Fibroblast of villous mesenchyme (primary cell): ENCODE measurements at places on chromosomes 6 and 20. TPM values are rescaled to one million over a fixed set of nuclear protein-coding genes. Genes with fewer than 3 reads are reported as not detected.

HLA-DPA1 gene
- 0.43 and 0.97 TPM in 2 replicates for total RNA-seq

LY6G6D gene
- not detected in 2 replicates for total RNA-seq

RAET1L gene
- not detected in 2 replicates for total RNA-seq

FNDC11 gene
- 0.86 and 0.97 TPM in 2 replicates for total RNA-seq

CYP21A2 gene
- total RNA-seq = under 0.01 TPM in 2 replicates

RFX6 gene
- not detected in 2 replicates for total RNA-seq

MAP7 gene
- total RNA-seq = 0.64 and 1.3 TPM in 2 replicates

AGPAT1 gene
- 21.9 and 30.2 TPM in 2 replicates for total RNA-seq

EDEM2 gene
- 27.7 and 37.6 TPM in 2 replicates for total RNA-seq

CYP24A1 gene
- not detected in 2 replicates for total RNA-seq

NNAT gene
- 1.3 and 1.6 TPM in 2 replicates for total RNA-seq

POLR1C gene
- total RNA-seq = 28.5 and 35.8 TPM in 2 replicates

PABPC1L gene
- total RNA-seq = 10.8 and 11.0 TPM in 2 replicates

MICB gene
- total RNA-seq = 15.5 and 30.7 TPM in 2 replicates

SDC4 gene
- 129 and 178 TPM in 2 replicates for total RNA-seq

HLA-DRB1 gene
- not detected in 2 replicates for total RNA-seq

SLC22A16 gene
- total RNA-seq = not detected in 2 replicates

- DNase-seq = no peak
Observed at GRCh38 chr6:109466212-109466923, 10.8 kb upstream of the MICAL1 start.

- no peak for DNase-seq
Observed at GRCh38 chr20:36313476-36313875, 7.3 kb downstream of the DLGAP4 start.

DNA sequence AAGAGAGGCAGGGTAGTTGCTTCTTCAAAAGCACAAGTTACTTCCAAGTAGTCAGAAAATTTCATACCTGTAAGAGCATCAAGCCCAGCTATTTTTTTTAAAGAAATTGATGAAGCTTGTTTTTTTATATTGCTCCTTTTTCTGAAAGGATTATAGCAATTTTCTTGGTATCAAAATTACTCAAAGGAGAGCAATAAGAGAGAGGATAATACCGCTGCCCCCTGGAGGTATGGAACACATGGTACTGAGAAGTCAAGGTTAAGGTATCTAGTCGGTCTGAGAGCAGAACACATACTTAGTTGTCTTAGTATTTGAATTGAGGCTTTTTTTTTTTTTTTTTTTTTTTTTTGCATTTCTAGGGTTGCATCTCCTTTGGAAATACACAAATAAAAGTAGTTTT lies 59.4 kb downstream of the ADGRF5 start:
- no peak for DNase-seq

- DNase-seq = no peak
Observed at GRCh38 chr6:107129370-107129925, 14.1 kb upstream of the BEND3 start.

- DNase-seq = no peak
Observed at GRCh38 chr6:90467546-90467945, 119.3 kb downstream of the MAP3K7 start.

DNA sequence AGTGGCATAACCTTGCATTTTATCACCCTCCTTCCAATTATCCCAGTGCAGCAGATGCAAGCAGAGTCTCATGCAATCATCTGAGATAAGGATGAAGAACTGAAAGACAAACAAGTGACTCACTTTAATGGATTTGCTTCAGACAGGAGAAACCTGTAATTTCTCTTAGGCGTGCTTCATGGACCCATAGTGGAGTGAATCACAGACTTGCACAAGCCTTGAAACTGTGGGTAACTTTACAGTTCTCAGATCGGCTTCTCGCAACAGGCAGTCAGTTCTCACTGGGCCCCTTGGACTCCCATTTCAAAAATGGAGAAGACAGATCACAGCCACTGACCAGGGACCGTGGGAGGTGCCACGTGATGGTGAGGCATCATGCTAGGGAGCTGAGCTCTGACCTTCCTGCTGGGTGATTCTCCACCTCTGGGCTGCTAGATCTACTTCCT lies at the start of gene ADGRF4:
ADGRF4 (plus strand) TSS at position 239 of the 446 bp plus-strand sequence. CDS start 8,666 bp downstream, outside the sequence.
- DNase-seq = peak; percentile 68

DNA sequence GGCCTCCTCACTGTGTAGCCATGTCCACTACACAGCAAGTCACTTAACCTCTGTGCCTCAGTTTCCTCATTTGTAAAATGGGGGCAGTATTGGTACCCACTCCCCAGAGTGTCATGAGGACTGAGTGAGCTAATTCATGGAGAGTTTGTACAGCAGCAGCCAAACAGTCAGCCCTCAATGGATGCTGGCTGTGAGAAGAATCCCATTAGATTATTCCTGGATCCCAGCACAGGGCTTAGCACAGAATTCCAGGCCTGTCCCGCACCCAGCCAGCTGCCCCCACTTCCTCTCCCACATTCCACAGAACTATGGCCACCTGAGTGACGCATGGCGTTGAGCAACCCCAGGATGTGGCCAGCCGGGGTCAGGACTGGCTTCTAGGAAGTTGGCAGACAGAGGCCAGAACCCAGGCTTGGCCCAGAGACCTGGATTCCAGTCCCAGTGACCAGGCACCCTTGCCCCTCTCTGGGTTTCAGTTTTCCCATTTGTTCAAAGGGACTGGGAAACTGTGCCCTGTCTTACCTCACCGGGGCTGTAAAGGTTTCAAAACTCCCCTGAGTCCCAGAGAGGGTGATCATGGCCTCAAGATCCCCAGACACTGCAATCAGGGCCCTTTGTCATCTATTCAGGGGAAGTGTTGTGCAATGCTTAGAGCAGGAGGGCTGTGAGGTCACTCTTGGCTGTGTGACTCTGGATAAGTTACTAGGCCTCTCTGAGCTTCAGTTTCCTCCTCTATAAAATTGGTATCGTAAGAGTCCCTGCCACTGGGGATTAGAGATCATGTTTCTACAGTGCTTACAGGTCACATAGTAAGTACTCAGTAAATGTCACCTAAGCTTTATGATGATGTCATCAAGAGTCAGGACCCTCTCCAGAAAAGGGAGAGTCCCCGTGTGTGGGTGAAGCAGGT lies 3.0 kb upstream of the TGM2 start:
- DNase-seq = peak; percentile 98

GRCh38 chr20:40489886-40490285 lies 199.2 kb downstream of the MAFB start:
- DNase-seq = no peak

DNA sequence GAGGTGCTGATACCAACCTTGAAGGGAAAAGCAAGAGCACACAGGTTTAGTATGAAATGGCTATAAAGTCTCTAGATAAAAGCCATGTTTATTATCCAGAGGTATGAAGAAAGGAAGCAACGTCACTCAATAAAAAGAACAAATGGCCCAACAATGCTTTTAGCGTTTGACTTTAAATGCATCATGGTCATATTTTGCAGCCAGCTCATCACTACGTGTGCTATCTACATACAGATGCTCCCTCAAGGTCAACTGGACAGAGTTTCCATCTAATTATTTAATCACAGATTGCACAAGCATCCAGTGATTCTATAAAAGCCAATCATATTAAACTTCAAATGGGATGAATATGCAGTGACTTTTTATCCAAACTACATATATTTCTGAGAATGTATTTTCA lies 127.6 kb upstream of the SYNDIG1 start:
- DNase-seq = no peak

DNA sequence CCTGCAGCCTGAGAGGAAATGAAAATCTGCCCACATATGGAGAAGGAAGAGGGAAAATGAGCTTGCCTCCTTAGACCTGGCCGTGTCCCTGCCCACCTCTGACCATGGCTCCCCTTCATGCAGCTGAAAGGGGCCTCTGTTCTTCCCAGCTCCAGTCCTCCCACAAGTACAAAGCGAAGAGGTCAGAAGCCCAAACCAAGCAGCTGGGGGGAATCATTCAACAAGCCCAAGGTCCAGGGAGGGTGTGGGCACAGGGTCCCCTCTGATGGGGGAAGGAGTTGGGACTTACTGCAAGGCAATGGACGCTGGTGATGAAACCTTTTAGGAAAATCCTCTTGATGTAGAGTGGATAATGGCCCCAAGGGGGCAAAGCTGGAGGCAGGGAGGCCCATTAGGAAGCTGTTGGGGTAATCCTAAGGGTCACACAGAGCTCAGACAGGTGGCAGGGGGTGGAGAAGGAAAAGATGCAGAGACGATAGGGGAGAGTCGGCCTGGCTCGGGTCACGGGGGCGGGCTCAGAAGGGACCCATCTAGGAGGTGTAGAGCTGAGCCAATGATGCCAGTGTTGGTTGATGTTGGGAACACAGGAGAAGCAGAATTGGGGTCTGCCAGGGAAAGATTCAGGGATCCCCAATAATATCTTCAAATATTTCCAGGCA lies 16.1 kb upstream of the GRM4 start:
- DNase-seq = no peak

GRCh38 chr6:25318589-25318988 lies 39.4 kb downstream of the CARMIL1 start:
- no peak for DNase-seq

GRCh38 chr20:41052742-41053419 lies 24.3 kb downstream of the TOP1 start:
- peak; percentile 69 for DNase-seq

DNA sequence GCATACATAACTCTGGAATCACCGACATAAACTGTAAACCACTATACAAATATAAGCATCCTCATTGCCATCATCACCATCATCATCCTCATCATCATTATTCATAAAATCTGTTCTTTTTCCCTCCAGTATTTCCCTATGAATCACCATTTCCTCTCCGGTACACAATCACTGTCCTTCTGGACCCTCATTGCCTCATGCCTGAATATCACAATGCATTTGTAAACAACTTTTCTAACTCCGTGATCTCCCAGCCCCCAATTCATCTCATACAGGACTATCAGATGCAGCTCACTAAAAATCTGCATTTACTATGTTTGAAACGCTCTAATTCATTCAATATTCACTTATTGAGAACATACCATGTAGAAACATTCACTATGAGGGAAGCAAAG lies 339.7 kb downstream of the TBC1D32 start:
- DNase-seq = no peak

- DNase-seq = no peak
Observed at GRCh38 chr6:71395731-71396409, 107.3 kb downstream of the OGFRL1 start.

DNA sequence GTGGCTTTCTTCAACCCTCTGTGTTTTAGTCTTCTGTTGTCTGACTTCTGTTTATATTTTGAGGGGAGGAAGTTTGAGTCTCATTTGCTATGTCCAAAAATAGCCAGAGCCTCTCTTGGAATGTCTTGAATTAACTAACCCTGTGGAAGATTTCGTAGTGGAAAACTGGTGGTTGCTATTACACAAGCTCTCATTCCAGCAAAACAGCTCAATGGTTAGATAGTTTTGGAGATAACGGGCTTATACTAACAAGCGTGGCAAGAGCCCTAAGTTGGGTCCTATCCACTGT lies 1.6 kb downstream of the CCN2 start:
- DNase-seq = peak; percentile 98

DNA sequence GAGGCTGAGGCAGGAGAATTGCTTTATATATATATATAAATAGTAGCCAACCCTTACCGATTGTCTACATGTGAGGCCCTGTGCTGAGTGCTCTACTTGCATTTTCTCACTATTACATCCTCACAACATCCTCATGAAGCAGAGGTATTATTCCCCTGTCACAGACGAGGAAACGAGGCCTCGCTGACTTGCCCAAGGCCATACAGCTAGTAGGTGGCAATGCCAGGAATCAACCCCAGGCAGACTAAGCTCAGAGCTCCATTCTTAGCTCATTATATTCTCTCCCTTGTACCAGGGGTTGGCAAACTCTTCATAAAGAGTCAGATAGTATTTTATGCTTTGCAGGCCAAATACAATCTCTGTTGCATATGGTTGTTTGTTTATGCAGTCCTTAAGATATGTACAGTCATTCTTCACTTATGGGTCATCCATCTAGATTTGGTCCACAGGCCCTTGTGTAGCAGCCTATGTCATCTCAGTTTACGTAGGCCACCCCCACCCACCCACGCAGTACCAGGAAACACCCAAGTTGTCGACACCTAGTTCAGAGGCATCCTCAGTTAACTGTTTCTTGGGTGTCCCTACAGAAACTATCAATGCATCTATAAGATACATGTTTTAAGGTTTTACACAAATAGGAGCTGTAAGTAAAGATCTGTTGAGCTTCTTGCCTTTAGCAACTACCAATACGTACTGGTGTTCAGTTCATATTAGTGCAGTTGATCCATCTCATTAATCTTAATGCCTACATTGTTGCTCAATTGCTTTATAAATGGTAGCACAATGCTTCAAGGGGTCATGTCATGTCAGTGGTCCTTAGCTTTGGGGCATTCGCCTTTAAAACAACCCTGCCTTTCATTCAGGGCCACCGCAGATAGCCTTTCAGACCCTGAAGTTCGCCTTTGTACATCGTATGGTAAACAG lies 3.0 kb downstream of the CASS4 start:
- peak; percentile 82 for DNase-seq

GRCh38 chr20:54100563-54100962 lies 30.2 kb upstream of the BCAS1 start:
- DNase-seq = no peak

GRCh38 chr6:42266538-42266937 lies 48.9 kb upstream of the MRPS10 start:
- DNase-seq = no peak

GRCh38 chr6:40247516-40248115 lies 313.4 kb upstream of the MOCS1 start:
- no peak for DNase-seq

- DNase-seq = no peak
Observed at GRCh38 chr6:54655162-54655561, 191.4 kb upstream of the FAM83B start.

DNA sequence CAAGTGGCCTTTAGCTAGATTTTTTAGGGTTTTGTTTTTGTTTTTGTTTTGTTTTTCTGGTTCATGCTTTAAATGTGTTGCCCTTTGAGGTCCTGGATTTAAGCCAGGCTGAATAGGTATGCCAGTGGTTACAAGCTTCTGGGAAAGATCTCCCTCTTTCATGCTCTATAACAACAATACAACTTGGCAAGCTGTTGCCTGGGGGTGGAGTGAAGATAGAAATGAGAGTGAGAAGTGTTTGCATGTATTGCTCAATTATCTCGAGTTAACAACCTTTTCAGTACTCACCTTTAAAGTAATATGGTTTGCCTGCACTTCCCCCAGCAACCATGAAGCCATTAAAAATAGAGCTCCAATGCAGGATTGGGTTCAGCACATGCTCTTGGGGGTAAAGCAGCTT lies 19.2 kb upstream of the HAO1 start:
- DNase-seq = no peak

GRCh38 chr6:49462071-49462470 lies 982 bp downstream of the MMUT start:
- peak; percentile 39 for DNase-seq

DNA sequence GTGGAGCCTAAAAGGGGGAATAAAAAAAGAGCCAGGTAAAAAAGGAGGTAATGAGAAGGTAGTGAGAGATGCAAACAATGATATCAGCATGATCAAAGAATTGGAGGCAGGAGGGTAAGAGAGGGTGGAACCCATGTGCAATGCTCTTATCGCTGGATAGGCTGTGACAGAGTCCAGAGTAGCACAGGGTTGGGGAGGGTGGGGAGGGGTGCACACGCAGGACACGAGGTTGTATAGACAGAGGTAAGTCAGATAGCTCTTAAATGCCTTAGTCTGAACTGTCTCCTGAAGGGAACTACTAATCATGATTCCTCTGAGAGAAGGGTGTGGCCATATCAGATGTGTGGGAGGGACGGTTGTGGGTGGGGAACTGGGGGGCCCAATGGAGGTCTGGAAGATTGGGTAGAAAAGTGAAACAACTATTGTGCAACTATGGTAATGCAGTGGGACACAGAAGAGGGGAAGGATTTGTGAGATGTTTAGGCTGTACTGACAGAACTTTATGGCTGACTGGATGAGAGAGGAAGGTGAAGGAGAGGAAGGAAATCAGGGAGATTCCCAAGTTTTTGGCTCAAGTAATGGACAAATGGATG lies 354.8 kb downstream of the BTBD9 start:
- no peak for DNase-seq

- no peak for DNase-seq
Observed at GRCh38 chr6:55198715-55199114, 24.4 kb downstream of the HCRTR2 start.
